D721Med (cell line): ENCODE measurements at places on chromosomes 2 and 18.
A peak's percentile ranks its signal among the peaks of the same experiment; 100 is the strongest.

DNA sequence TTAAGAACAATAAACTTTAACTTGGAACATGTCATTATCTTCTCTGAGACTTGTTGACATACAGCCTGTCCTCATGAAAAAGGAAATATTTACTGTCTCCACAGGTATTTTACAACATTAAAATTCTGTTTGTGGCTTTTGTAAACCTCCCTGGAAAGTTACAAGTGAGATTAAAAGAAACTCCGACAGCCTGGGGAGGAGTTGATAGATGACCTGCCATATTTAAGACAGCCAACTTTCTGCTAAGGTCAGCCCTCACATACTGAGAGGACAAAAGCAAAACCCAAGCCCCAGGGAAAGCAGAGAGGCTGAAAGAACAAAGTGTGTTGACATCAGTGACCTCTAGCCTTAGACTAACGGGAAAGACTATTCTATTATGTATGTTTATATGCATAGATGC is 350.2 kb downstream of the RIT2 start:
- no peak for DNase-seq

- DNase-seq, result no peak
Observed at GRCh38 chr2:118852605-118853128, 5.2 kb upstream of the EN1 start.

GRCh38 chr2:195514365-195514764 is 142.7 kb upstream of the SLC39A10 start:
- no peak for DNase-seq

DNA sequence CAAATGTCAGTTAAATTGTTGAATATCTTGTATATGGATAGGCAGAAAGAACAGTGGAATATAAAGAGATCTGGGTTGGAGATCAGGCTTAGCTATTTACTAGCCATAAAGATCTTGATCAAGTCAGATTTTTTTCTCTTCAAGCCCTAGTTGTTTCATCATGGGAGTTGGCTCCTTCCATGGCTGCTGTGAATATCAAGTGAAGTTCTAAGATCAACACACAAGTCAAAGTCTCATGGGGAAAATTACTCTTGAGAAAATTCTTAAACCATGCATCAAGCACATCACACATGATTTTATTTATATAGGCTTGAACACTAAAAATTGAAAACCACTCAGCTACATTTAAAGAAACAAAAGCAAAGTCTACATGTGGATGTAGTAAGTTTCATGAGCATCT is 79.8 kb downstream of the C1D start:
- DNase-seq, result no peak

DNA sequence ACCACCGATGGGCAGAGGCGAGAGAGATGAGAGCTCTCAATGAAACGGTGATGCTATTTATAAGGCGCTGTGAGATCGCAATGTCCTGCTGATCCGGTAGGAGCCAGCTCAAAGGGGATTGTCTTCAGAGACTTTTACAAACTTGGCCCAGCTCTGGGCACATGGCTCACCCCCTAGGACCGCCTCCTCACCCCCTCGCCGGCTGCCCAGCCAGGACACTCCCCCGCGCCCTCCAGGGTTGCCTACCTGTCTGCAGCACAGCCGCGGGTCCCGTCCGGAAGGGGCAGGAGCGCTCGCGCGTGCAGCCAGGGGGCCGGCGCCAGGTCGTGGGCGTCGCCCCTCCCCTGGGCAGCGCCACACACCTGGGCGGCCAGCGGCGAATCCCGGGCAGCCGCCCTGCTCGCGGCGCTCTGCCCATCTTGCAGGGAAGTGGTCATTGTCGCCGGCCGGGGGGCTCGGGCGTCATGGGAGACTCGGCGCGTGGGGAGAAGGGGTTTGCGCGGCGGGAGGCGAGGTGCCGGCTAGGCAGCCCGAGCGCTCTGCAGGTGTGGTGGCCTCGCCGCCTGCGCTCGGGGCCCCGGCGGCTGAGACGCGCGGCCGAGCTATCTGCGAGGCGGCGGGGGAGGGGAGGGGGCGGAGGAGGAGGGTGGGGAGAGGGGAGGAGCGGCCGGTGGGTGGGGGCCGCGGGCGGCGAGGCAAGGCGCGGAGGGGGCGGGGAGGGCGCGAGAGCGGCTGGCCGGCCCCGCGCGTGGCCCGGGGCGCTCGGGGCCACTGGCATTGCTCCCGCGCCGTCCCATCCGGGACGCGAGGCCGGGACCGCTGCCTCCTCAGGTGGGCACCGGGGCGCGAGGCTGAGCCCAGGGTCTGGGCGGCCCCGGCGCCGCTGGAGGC is at the start of gene GRB14:
Gene GRB14 (minus strand): TSS at position 610 of the 891 bp plus-strand sequence. CDS start 173 bp downstream, at position 437.
- DNase-seq, result peak; percentile 34

- no peak for DNase-seq
Observed at GRCh38 chr2:98899041-98899702, 36.9 kb downstream of the CRACDL start.

GRCh38 chr2:234313558-234313957 is 183.3 kb downstream of the ARL4C start:
- DNase-seq, result no peak

DNA sequence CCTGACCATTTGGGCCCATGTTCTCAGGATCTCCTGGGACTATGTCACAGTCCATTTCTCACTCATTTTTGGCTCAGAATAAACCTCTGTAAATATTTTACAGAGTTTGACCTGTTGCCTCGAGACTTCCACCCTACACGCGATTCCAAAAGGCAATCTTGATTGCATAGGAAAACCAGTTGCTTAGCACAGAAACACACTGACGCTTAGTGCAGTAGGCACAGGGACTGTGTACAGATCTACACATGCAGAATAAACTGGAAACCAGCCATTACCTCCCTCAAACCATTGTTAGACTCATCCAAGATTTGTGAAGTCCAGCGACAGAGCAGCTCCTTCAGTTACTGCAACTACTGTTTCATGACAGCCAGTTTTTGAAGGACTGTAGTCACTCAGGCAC is 73.0 kb downstream of the NCKAP5 start:
- no peak for DNase-seq

- DNase-seq, result no peak
Observed at GRCh38 chr2:85244828-85245227, 83.0 kb downstream of the TGOLN2 start.
